ENCODE measurements at places on chromosomes 3 and 15.

GRCh38 chr3:30611613-30612436 lies 5.4 kb downstream of the TGFBR2 start:
- no peak for DNase-seq

GRCh38 chr3:5929027-5929426 lies 741.5 kb downstream of the EDEM1 start:
- no peak for DNase-seq

- no peak for DNase-seq
These were observed 123.0 kb upstream of the AGBL1 start for GRCh38 chr15:85956532-85957275.

GRCh38 chr3:31364711-31365110 lies 168.0 kb upstream of the STT3B start:
- no peak for DNase-seq

DNA sequence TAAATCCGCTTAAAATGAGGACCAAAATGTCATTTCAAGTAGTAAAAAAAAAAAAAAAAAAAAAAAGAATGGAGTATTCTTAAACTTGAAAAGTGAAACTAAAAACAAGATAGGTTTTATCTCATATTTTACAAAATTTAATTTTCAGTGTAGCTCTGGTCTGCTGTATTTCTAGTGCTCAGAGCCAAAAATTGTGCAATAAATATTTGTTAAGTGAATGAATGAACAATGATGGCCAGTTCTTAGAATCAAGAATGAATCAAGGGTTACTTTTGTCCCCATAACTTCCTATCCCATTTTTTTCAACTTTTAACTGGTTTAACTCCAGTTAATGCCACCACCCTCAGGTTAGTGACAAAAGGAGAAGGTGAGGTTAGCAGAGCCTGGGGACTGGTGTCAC lies 214.4 kb downstream of the ABHD5 start:
- no peak for DNase-seq

DNA sequence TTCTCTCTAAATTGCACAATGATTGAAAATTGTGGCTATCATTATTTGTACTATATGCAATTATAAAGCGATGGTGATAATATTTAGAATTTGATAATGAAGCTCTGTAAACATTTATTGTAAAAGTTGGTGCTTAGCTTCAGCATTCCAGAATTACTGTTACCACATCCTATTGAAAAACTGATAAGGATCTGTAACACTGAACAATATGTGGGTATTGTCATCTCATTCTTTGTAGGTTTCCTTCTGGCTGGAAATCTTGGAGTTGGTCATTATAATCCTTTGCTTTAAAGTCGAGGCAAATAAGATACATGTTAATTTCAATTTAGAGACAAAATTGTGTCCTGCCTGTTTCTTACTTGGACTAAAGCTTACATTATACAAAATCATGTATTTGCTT lies 323.4 kb upstream of the GOLIM4 start:
- no peak for DNase-seq

DNA sequence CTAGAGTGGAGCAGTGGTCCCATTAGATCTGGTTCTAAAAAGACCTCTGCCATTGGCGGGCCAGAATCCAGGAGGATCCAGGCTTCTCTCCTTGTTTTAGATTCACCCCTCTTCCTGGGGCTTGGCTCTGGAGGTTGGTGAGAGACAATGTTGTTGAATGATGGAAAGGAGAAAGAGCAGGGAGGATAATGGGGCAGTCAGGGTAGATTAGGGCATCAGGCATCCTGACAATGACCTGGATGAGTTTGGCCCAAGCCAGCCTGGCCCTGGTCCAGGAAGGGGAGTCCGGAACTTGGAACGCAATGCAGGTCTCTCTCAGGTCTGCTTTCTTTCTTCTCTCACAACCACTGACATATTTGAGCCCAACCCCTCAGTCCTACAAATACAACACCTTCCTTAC lies 260.1 kb upstream of the RASGRP1 start:
- DNase-seq, result no peak

GRCh38 chr3:44179246-44179645 lies 62.4 kb upstream of the TOPAZ1 start:
- DNase-seq, result no peak

DNA sequence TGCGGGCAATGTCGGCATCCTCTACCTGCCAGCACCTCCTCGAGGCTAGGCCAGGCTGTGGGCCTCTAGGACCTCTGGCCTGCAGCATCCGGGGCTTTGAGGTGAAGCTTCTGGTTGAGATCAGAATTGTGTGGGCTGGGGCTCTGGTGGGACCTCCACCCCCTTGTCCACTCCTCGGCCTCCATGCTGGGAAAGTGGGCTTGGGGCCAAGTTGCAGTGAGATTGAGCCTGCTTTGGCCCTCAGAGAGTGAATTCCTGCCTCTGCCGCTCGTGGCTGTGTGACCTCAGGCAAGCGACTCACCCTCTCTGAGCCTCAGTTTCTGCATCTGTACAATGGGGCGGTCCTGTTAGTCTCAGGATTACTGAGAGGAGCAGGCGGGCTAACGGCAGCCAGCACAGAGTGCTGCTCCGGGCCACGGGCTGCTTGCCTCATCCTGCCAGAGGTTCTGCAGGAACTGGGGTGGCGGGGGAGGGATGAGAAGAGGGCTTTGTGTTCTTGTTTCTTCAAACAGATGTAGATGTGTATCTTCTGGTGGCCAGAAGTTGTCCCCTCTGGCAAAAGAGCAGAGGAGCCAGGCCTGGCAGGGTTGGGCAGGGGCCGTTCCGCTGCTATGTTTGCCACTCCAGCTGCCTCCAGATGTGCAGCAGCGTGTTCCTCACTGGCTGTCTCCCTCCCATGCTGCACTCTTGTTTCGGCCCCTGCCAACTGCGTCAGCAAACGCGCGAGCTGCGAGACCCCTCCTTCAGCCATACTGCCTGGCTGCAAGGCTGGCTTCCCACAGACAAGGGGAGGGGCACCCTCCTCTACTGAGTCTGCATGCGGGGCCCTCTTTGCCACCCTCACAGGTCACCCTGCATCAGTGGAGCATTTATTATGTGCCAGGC lies 33.7 kb downstream of the FBLN2 start:
- no peak for DNase-seq

DNA sequence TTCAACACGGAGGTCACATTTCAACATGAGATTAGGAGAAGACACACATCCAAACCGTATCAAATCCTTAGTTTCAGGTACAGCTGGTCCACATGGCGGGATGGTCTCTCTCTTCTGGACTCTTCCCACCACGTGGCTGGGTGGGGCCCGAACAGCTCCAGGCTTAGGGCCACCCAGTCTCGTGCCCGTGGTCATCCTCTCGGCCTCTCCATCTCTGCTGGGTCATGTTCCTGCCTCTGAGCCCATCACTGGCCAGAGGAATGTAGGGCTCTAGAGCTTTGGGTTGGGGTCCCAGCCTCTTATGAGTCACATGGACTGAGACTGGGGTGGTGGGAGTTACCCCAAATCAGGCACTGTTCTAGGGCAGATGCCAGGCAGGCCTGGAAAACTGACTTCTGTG lies 12.2 kb downstream of the SYNM start:
- no peak for DNase-seq

DNA sequence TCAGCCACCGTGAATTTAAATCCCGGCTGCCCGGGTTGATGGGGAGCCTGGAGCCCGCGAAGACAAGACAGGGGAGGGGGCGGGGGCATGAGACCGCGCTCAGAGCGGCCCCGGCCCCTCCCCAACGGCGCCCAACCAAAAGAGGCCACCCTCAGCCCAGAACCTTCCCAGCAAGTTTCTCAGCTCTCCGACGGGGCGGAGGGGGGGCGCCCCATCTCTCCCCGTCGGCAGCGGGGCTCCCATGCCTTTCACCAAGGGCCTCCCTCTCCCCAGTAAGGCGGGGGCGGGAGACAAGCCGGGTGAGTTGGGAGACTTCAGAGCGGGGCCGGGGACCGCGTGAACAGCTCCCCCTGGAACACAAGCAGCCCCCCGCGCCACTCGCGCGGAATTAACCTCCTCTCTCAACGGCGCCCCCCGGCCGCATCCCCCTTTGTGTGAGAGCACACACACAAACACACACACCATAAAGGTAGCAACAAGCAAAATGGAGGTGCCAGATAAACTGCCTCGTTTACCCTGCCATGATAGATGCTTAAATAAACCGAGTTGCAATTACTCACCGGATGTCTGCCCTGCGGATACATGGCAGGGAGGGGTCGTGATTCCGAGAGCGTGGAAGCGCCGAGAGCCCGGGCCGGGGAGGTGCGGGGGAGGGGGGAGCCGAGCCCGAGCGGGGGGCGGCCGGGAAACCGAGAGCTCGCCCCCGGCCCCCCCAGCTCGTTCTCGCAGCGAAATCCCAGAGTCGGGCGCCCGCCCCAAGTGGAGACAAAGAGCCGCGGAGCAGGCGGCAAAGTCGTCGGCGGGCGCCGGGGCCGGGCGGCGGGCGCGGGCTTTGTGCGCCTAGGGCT lies 1.3 kb downstream of the TLE3 start:
- no peak for DNase-seq

- no peak for DNase-seq
These were observed 260.7 kb downstream of the ULK4 start for GRCh38 chr3:41701191-41701698.

DNA sequence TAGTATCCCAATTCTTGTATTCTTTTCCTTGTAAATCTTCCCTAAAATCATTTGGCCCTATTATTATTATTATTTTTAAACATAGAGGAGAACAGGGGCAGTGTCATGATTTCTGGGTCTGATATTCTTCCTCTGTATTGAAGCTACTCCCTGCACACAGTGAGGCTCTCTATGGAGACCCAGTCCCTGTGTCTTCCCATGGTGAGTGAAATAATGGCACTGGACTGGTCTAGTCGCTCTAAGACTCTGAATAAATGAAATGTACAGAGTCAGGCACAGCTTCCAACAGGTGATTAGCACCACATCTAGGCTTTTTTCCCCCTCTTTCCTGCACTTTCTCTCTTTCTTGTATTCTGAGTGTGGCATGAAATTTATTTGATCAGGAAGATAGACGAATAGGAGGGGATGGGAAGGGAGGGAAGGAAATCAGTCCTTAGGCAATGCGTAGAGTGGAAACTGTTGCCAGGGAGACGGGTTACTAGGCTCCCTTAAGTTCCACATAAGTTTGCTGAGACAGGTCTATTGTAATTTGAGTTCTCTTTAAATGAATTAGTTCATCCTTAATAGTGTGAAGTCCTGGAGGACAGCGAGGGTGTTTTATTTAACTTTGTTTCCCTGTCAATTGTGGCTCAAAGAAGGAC lies 49.0 kb upstream of the NDN start:
- no peak for DNase-seq

- DNase-seq, result no peak
These were observed 127.1 kb upstream of the SMAD3 start for GRCh38 chr15:66938114-66938830.

GRCh38 chr3:59698091-59698490 lies 648.3 kb upstream of the CFAP20DC start:
- DNase-seq, result no peak

GRCh38 chr3:106440672-106441071 lies 571.9 kb upstream of the CBLB start:
- no peak for DNase-seq

DNA sequence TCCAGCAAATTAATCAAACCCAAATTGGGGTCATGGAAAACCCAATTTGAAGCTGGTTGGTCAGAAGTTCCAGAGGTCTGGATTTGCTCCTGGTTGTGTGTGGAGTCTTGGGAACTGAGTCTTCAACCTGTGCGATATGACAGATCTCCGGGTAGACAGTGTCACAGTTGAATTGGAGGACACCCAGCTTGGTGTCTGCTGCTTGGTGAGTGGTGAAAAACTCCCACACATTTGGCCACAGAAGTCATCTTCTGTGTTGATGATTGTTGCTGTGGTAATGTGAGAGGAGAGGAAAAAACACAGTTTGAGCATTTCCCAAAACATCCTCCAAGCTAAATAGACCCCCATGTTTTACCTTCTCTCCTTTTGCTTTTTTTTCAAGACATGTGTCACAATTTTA lies 218.1 kb downstream of the TP63 start:
- DNase-seq, result no peak

DNA sequence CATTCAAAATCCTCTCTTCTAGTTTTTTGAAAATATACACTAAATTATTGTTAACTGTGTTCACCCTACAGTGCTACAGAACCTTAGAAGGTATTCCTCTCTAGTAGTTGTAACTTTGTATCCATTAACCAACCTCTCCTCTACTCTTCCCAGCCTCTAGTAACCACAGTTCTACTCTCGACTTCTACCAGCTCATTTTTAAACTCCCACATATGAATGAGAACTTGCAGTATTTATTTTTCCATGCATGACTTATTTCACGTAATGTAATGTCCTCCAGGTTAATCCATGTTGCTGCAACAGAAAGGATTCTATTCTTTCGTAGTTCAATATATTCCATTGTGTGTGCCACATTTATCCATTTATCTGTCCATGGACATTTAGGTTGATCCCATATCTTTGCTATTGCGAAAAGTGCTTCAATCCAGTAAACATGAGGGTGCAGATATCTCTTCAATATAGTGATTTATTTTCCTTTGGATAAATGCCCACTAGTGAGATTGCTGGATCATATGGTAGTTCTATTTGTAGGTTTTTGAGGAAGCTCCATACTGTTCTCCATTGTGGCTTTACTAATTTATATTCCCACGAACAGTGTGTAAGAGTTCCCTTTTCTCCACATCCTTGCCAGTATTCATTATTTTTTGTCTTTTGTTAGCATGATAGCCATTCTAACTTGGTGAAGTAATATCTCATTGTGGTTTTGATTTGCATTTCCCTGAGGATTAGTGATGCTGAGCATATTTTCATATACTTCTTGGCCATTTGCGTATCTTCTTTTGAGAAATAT lies 113.7 kb upstream of the SMAD3 start:
- DNase-seq, result no peak

DNA sequence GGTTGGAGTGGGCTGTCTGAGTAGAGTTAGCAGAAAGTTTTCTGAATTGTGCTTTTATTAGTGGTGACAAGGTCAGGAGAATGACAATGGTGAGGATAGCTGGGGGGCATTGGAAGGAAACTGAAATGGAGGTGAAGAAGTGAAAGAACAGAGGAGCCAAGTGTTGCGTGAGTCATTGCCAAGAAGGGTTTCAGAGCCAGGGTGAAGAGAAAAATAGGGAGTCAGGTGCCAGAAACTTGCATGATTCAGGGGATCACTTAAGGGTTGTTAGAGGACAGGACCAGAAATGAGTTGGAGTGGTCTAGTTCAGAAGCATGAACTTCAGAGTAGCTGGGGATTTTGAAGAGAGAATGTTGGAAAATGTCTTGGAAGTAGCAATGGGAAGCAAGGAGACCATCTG lies 86.0 kb upstream of the GALNT15 start:
- no peak for DNase-seq

DNA sequence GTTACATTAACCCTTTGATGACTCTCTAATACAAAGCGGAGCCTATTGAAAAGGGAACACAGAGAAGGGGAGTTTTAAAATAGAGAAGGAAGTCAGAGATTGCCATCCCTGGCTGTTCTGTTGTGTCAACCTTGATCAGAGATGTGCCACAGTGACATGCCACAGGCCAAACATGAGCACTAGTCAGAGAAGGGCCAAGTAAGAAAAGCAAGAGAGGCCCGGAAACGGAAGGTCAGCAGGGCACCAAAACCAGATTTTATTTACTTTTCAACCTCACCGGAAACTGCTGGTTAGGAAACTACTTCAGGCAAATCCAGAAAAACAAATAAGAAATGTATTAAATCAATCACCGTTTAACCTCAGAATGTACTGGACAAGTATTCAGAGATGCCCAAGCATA lies 171.8 kb downstream of the ALCAM start:
- no peak for DNase-seq
